ENCODE measurements at places on chromosomes 16 and 17.

DNA sequence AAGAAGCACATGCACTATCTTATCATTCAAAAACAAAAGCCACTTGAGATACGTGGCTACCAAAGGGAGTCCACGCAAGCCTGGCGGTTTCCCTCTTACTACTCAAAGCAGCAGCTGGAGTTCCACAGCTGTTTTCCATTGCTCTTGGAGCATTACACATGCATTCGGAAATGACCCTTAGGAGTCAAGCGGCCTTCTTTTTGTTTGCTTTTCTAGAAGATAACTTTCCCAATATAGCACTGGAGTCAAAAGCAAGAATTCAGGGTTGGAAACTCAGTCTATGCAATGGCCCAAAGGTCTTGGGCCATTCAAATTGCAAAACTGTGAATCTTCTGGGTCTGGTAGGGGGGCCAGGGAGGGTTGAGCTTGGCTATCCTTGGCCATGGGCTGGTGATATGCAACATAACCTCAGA is 97.8 kb upstream of the MAF start:
- DNase-seq: no peak

DNA sequence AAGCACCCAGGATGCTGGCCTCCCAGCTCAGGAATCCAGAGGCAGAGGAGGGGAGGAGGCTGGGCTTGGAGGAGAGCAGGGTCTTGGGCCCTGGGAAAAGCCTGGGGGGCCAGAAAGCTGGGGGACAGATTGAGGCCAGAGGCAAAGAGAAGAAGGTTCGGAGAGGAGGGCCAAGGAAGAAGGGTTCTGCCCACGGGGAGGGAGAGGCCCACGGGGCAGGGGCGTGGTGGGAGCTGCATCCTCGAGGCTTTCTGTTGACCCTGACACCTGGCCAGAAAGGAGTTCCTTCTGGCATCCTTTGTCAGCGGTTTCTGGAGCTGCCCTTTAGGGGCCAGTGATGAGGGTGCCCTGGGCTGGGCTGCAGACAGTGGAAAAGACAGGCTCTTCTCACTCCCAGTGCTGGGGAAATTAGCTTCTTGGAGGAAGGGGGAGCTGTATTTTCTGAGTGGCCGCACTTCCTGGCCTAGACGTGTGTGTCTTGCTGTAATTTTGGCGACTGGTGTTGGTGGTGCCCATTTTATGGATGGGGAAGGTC is 308.7 kb downstream of the SEC14L1 start:
- no peak for DNase-seq

GRCh38 chr17:50482516-50482915 is 3.9 kb downstream of the RSAD1 start:
- peak; percentile 26 for DNase-seq

GRCh38 chr17:40503154-40503553 is 1.7 kb upstream of the TNS4 start:
- no peak for DNase-seq

GRCh38 chr17:31283841-31284240 is 13.2 kb downstream of the OMG start:
- DNase-seq: no peak

- DNase-seq: no peak
Observed at GRCh38 chr17:40283662-40284061, 4.0 kb upstream of the CDC6 start.

DNA sequence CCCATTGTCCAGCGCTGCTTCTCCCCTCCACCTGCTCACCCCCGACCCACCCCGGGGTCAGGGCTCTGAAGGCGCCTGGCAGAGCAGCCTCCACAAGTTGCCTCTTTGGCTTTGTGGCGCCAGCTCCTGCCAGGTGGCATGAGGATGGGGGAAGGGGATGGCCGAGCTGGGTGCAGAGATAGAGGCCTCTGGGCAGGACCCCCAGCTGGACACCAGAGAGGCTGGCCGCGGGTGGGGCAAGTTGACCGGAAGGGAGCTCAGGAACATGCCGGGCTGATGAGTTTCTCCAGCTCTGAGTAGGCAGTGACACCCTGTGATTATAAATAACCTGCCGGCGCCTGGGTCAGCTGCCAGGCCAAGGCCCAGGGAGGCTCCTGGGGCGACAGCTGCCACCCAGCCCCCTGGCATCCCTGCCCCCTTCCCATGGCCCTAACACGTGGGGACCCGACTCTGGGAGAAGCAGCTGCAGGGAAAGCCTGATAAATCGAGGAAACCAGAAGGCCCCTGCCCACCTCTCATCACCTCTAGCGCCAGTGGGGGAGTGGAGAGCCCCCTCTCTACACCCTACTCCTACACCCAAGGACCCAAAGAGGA is 729 bp downstream of the P2RX5 start:
- no peak for DNase-seq

GRCh38 chr16:19384656-19385055 is 33.0 kb upstream of the TMC5 start:
- DNase-seq: no peak

- DNase-seq: peak; percentile 86
Observed at GRCh38 chr17:2416010-2416734, 15.3 kb upstream of the MNT start.

Data from stimulated activated CD4-positive, alpha-beta T cell treated with anti-CD3 and anti-CD28 coated beads, TNF-alpha, amount 100 ng/mL, for 1 hour (primary cell).